Nucleus accumbens (tissue), 56 donors: ENCODE measurements at places on chromosomes 2 and 18.

- DNase-seq = no peak
Observed at GRCh38 chr18:8322486-8322885, 286.8 kb upstream of the RAB12 start.

GRCh38 chr18:45938488-45938935 lies 28.6 kb downstream of the EPG5 start:
- no peak for DNase-seq

DNA sequence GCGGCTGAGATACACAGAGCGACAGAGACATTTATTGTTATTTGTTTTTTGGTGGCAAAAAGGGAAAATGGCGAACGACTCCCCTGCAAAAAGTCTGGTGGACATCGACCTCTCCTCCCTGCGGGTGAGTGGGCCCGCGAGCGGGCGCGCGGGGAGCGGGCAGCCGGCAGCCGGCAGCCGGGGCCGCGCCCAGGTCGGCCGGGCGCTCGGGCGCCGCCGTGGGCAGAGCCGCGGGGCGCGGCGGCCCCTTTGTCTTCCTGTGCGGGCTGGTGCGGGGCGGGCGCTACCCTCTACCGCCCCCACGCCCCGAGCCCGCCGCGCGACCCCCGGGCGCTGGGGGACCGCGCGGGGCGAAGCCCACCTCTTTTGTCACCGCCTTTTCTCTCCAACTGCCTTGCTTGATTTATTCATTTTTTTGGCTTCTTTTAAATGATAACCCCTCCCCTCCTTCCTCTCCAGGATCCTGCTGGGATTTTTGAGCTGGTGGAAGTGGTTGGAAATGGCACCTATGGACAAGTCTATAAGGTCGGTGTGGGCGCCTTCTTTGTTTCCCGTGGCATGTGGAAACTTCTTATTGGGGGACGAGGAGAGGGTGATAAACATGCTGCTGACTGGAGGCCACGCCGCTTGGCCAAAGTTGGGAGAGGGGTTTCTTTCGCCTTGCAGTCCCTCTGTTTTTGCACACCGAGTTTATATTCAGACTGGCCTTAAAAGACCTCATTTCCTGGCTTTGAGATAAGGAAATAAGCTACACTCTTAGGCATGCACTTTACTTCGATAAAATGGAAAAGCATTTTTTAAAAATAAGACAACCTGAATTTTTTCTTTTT lies 722 bp downstream of the MAP4K4 start:
- no peak for DNase-seq

- no peak for DNase-seq
Observed at GRCh38 chr2:176035013-176035691, 33.1 kb upstream of the LNPK start.

- no peak for DNase-seq
Observed at GRCh38 chr2:38945372-38945771, 55.7 kb downstream of the ARHGEF33 start.

GRCh38 chr2:161170377-161170776 lies 10.1 kb downstream of the TANK start:
- no peak for DNase-seq

DNA sequence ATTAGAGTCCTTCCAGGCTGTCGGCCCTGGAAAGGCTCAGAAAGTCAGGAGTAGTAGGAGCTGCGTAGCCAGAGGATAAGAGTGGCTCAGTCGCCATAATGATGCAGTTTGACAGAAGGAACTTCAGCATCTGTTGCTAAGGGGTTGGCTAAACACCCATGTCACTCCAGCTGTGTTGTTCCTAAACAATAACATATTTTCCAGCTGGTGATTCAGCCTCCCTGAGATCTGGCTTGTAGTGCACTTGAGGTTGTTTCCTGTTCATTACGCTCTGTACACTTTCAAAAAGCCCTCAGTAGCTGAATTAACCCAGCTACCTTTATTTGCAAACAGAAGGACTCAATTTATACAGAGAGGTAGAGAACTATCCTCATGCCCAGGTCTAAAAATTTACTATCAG lies 39.7 kb upstream of the EPAS1 start:
- no peak for DNase-seq

GRCh38 chr2:114442510-114442909 lies at the start of gene DPP10:
TSS of gene DPP10 (plus strand) at chr2:114442641.
- no peak for DNase-seq
